ENCODE measurements at places on chromosomes 6 and 20. TPM values are rescaled to one million over a fixed set of nuclear protein-coding genes. Genes with fewer than 3 reads are reported as not detected.

- no peaks in the 10 kb centered on the region for H3K36me3 ChIP-seq
- H3K4me1 ChIP-seq, result no peaks in the 10 kb centered on the region
Observed at GRCh38 chr6:167106406-167106805, 16.5 kb upstream of the CCR6 start.

GRCh38 chr20:20375862-20376261 is 8.0 kb downstream of the INSM1 start:
- no peaks in the 10 kb centered on the region for H3K4me1 ChIP-seq
- no peaks in the 10 kb centered on the region for H3K36me3 ChIP-seq
- no peak for DNase-seq
- no peaks in the 10 kb centered on the region for H3K27me3 ChIP-seq
- no peak overlapping the region for H3K27ac ChIP-seq

- DNase-seq, result no peak
- no peaks in the 10 kb centered on the region for H3K27me3 ChIP-seq
- no peaks in the 10 kb centered on the region for H3K4me1 ChIP-seq
- no peak overlapping the region for H3K27ac ChIP-seq
- H3K4me3 ChIP-seq, result no peak overlapping the region
Observed at GRCh38 chr20:47156301-47157137, 200.0 kb downstream of the ZMYND8 start.

HUS1B gene
- 19.1 TPM for total RNA-seq
